NCI-H524 treated with DMSO at 0.1 percent for 48 hours (cell line): ENCODE measurements at places on chromosomes 6 and 20.

- DNase-seq: no peak
These were observed 37.0 kb upstream of the PKHD1 start for GRCh38 chr6:52124126-52125121.

- DNase-seq: no peak
These were observed 9.6 kb upstream of the NRM start for GRCh38 chr6:30700340-30700739.

GRCh38 chr20:17479063-17479657 is 52.0 kb downstream of the BFSP1 start:
- no peak for DNase-seq

DNA sequence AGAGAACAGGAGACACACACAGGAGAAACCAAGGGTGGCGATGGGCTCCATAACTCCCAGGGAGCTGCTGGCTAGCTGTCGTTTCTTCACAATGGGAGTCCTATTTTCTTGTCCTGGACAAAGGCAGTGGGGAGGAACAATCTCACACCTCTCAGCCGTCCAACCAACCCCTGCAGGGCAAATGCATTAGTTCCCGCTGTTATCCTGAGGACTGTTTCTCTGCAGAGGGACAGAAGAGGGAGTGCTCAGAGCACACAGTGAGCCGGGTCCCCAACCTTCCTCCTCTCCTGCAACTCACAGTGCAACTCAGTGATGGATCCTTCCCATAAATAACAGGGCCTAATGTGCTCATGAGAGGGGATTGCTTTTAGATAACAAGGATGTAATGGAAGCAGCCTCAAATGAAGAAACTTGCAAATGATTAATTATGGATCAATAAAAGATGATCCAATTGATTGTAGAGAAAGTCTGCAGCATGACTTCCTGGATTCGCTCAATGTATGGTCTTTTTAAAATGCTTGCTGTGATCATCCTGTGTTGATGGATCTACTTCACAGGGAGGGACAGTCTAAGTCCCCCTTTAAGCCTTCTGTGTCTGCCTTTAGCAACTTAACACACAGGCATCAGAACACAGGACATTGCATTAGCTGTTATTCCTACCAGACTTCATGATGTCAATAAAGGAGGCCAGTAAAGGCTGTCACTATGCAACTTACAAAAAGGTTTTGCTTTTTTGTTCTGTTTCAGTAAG is 453.4 kb upstream of the AGPAT4 start:
- DNase-seq: no peak

DNA sequence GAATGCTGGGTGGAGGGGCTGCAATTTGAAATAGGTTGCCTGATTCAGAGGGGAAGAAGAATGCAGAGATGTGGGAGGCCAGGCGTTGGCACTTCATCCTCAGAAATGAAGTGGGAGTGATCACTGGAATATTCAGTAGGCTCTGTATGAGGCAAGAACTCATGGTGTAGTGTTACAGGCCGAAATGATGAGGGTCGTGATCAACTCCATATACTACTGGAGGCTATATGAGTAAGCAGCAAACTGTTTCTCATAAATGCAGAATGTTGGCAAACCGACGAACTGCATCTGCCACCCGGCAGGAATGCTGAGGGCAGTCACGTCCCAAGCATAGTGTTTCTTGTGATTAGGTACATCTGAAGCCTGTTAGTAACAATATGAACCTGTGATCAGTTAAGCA is 12.7 kb downstream of the KCNS1 start:
- DNase-seq: no peak

GRCh38 chr6:46687619-46688097 is at the start of gene TDRD6:
TDRD6 (plus strand) TSS chr6:46687885; CDS start chr6:46688129, 244 bp downstream.
- DNase-seq: no peak

DNA sequence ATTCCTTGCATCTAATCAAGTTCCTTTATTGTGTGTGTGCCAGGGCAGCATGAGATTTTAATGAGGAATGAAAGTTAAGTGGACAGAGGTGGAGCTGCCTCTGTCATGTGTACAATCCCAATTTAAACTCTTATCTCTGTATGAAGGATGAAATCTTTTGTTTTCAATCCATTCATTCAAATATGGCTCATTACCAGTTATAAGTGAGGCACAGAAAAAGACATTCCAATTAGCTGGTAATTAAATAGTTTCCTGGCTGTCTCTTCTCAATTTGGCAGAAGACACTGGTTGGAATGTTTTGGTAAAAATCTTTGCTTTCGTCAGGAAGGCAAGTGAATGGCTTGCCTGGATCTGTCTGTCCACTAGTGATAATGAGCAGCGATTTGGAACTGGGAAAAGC is 46.4 kb downstream of the CLVS2 start:
- DNase-seq: no peak

DNA sequence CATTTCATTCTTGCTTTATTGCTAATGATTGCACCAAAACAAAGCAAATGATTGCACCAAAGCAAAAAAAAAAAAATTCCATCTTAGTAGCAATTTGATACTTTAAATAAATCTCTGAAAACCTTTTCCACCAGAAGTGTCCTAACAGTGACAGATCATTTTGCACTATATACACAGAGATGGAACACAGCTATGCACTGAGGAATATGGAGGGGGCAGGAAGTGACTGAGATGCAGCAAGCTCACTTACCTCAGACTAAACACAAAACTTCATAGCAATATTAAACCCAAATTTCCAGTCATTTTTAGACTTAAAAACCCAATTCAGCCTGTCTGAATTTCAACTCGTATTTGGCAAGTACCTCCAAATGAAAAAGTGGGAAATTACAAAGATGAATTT is 41.2 kb downstream of the HIVEP2 start:
- DNase-seq: no peak

DNA sequence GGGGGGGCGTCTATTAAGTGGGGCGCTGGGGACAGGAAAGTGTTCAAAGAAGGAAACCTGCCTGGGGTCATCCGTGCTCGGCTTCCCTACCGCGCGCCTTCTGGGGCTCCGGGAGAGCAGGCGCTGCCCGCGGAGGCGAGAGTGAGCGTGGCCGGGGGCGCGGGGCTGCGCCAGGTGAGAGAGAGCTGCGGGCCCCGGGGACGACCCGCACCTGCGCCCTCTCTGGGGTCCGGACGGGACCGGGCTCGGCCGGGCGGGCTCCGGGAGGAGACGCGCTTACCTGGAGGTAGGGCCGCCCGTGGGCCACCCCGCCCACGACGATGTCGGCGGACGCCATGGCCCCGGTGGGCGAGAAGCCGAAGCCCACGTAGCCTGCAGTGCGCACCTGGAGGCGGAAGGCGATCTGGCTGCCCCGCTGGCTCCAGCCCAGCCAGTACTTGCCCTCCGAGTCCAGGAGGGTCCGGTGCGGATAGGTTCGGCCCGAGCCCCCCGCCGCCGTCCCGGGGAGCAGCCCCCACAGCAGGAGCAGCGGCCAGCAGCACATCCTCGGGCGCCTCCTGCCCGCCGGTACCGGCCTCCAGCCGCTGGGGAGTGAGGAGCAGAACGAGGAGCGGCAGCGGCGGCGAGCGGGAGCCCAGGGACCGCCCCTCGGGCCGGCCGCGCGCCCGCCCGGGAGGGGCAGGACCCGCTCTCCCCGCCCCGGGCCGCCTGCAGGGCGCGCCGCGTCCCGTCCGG is at the start of gene MOXD1:
Gene MOXD1 (minus strand): TSS at position 593 of the 735 bp plus-strand sequence. CDS start 49 bp downstream, at position 544.
- DNase-seq: no peak

GRCh38 chr20:44684047-44684967 is 30.9 kb upstream of the CCN5 start:
- DNase-seq: no peak

GRCh38 chr20:10060226-10060625 is 25.4 kb downstream of the ANKEF1 start:
- no peak for DNase-seq

DNA sequence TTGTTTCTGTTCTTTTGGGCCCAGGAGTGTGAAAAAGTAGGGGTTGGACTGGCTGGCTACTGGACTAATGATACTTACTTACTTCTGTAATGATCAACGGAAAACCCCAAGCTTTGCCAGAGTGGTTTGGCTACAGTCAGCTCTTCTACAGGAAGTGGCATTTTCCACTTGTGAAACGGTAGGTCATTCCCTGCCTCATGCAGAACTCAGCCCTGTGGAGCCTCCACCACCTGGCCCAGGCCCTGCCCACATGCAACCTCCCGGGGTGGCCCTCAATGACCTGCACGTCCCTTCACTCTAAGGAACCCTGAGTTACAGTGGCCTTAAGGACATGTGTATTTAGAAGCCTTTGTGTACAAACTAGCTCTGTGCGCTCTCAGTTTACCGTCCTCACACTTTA is 140.4 kb downstream of the DTNBP1 start:
- no peak for DNase-seq

DNA sequence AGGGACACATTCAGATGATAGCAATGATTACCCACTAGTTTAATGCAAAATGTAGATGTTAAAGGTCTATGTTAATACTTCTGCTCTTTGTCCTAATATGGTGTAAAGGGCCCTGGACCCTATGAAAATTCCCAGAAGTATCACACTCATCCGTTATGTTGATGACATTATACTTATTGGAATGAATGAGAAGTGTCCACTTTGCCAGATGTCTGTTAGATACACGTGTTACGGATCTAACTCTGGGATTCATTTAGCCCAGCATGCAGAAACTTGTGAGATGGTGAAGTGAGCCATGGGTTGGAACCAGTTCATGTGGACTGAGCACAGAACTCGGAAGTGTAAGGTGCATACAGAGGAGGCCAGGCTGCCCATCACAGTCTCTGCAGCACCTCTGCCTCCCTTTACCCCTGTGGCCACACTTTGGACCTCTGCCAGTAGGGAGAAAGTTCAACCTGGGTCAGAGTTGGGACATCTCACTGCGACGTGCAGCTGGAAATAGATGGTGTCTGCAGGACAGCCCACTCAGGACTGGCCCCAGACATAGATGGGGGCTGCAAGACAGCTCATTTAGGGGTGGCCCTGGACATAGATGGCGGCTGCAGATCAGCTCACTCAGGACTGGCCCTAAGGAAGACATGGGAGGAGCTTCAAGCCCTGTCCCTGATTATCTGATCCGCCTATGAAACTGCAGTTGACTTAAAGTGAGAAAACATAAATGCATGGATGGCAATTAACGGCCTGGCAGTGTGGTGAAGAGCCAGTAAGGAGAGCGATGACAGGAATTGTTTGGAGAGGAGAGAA is 71.2 kb upstream of the THBS2 start:
- DNase-seq: no peak

DNA sequence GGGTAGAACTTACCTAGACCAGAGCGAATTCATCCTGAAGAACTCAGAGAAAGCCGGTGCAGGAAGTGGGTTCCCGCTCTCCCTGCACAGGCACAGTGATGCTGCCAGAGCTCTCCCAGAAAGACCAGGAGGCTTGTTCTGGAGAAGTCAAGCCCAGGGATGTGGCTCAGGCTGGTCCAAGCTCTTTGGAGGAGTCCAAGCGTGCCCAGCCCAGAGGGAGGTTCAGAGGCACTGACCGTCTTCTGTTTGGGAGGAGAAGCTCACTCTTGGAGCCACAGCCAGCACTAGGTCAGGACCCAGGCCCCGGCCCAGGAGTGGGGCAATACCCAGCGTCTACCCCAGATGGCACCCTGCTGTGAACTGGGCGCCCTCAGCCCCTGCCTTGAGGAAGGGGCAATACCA is 1.5 kb upstream of the PMEPA1 start:
- no peak for DNase-seq

DNA sequence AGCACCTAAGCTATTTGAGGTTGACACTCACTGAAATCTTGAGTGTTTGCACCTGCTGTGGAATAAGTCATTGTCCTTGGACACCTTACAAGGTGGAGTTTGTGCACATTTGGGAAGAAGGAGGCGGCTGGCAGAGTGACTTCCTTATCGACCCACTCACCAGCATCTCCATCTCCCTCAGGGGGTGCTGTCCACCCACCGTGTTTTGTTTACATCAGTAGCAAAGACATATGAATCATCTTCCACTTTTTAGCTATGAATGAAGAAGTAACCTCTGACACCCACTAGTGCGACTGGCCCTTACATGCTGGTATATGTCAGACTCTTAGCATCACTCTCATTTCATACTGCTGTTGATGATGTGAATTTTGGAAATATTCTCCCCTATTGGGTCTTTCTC is 119.5 kb upstream of the SGK1 start:
- DNase-seq: no peak

- no peak for DNase-seq
These were observed 117.2 kb downstream of the OTOR start for GRCh38 chr20:16865406-16865805.

DNA sequence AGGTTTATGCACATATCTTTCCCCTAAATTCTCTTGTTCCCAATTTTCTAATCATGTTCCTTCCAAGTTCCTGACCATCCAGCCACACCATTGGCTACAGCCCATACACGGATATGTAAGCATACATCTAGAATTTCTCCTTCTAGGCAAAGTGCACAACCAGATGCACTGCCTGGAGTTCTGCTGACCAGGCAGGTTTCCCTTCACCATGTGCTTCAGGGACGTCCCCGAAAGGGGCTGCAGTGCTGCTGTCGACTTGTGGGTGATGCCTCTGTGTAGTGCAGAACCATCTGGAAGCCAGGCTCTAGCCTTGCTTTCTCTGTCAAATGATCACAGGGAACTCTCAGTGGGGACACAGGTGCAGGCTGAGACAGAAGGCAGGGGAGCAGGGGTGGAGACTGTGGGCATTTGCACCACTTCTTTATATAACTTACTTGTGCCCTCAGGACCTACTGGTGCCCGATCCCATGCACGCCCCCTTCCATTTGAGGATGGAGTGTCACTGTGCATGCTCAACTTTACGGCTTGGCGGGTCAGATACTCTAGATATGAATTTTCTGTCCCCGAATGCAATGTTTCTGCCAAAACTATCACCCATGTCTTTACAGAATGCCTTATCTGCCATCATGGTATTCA is 37.5 kb upstream of the SMOC2 start:
- no peak for DNase-seq

DNA sequence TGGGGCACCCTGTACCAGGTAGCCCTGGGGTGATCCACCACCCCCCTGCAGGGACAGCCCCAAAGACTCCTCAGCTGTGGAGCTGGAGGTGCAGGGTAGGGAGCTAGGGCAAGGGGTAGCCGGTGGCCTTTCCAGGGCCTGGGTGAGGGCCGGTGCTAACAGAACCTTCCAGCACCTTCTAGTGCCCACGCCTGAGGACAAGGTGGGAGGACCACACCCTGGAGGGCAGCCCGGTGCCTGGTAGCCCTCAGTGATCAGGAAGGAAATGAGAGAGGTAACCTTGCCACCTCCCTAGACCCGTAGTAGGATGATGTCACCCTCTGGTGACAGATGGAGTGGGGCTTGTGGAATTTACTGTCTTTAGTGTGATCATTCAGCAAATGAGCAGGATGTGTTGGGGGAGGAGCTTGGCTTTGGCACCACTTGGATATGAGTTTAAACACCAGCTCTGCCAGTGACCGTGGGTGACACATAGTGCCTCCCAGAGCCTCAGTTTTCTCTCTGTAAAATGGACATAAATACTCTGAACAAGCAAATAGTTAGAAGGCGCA is 187.7 kb downstream of the NFATC2 start:
- no peak for DNase-seq
